ENCODE measurements at places on chromosomes 6 and 20. TPM values are rescaled to one million over a fixed set of nuclear protein-coding genes. Genes with fewer than 3 reads are reported as not detected.

LGSN gene
- not detected for total RNA-seq

KIF25 gene
- 0.51 TPM for total RNA-seq

CDH26 gene
- total RNA-seq = 0.27 TPM

REV3L gene
- total RNA-seq = 41.2 TPM

LY6G6D gene
- not detected for total RNA-seq

CLPSL2 gene
- total RNA-seq = not detected

TFAP2A gene
- total RNA-seq = 24.6 TPM

FOXA2 gene
- total RNA-seq = not detected

BYSL gene
- 23.0 TPM for total RNA-seq

SRMS gene
- total RNA-seq = not detected

OXT gene
- not detected for total RNA-seq

WFDC10B gene
- total RNA-seq = not detected

COL19A1 gene
- total RNA-seq = 39.9 TPM

MRAP2 gene
- total RNA-seq = 0.67 TPM

TFAP2C gene
- 1.5 TPM for total RNA-seq

HCRTR2 gene
- not detected for total RNA-seq

PCK1 gene
- 0.32 TPM for total RNA-seq

SLC44A4 gene
- total RNA-seq = not detected

PSORS1C1 gene
- not detected for total RNA-seq

SLC12A5 gene
- total RNA-seq = 0.74 TPM

CAGE1 gene
- total RNA-seq = 0.40 TPM

ADGRG6 gene
- 134 TPM for total RNA-seq

LAMP5 gene
- total RNA-seq = not detected

CASS4 gene
- not detected for total RNA-seq

TULP1 gene
- total RNA-seq = not detected

C4A gene
- 1.6 TPM for total RNA-seq

FAM83C gene
- not detected for total RNA-seq

IRAK1BP1 gene
- 1.3 TPM for total RNA-seq

TNFRSF6B gene
- total RNA-seq = 1.6 TPM

SLC23A2 gene
- total RNA-seq = 117 TPM

RAET1L gene
- total RNA-seq = not detected

OR2H1 gene
- total RNA-seq = not detected

KCNS1 gene
- total RNA-seq = 1.1 TPM

LBP gene
- 0.19 TPM for total RNA-seq

TRIM40 gene
- total RNA-seq = not detected

SLC22A7 gene
- not detected for total RNA-seq

MICB gene
- total RNA-seq = 4.9 TPM

CCN2 gene
- 3.1 TPM for total RNA-seq

ARHGAP40 gene
- total RNA-seq = not detected

RNF146 gene
- 22.3 TPM for total RNA-seq

TOX2 gene
- 0.37 TPM for total RNA-seq

SSTR4 gene
- not detected for total RNA-seq

SIRPB1 gene
- 1.8 TPM for total RNA-seq

WFDC12 gene
- total RNA-seq = not detected

OR11A1 gene
- total RNA-seq = not detected
